Pons (tissue), 1 donor: ENCODE measurements at places on chromosomes 6 and 20.

GRCh38 chr6:84764332-84765049 is at the start of gene TBX18:
TSS of gene TBX18 (minus strand) at chr6:84764598. CDS start at chr6:84764181, 417 bp downstream.
- peak; percentile 16 for DNase-seq

GRCh38 chr6:156423075-156423474 is 354.1 kb upstream of the ARID1B start:
- DNase-seq, result no peak

DNA sequence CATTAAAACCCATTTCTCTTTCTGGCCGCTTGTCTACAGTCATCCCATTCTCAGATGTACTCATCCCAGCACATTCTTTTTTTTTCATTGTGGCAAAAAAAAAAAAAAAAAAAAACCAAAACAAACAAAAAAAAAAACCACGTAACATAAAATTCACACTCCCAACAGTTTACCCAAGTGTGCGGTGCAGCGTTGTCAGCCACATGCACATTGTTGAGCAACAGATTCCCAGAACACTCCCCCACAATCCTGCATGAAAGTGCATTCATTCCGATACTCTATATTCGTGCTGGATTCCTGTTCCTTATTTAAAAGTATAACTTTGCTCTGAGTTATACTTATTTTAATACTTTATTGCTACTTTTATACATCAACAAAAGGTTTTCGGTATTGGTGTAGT is 96.0 kb downstream of the SASH1 start:
- no peak for DNase-seq

- DNase-seq, result no peak
Observed at GRCh38 chr6:27742833-27743573, 169.2 kb downstream of the OR2B2 start.

DNA sequence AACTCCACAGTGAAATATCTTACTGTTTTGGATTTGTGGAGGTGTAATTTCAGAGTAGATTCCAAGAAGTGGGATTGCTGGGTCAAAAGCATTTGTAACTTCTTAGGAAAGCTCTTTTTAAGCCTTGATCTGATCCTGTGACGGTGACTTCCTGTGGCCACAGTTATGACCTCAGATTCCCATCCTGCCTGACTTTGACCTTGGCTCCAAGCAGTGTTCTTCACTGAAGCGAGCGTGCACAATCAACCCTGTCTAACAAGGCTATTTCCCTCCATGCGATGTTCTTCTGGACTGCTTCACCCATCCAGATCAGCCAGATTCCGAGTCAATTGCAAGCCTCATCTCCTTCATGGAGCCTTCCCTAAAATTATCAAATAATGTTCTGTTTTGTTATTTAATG is 102.5 kb upstream of the RNF24 start:
- no peak for DNase-seq
